A172 (cell line): ENCODE measurements at places on chromosomes 4 and X.

GRCh38 chr4:147855571-147856009 is 123.7 kb downstream of the ARHGAP10 start:
- no peak for DNase-seq

DNA sequence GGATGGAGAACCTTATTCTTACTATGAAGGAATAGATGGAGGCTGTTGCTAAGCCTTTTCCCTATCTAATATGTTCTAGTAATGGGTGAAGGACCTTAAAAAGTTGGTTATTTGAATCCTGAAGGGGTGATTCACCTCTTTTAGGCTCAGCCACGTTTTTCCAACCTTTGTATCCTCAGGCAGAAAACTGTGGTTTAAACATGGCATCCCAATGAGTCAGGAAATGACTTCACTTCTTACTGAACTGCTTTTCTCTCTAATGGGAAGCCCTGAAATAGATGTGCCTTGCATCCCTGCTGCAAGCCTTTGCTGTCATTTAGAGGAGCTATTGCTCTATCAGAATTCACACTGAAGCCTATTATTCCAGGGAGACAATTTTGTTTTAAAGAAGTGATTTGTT is 191.0 kb upstream of the ARX start:
- DNase-seq = peak; percentile 85

DNA sequence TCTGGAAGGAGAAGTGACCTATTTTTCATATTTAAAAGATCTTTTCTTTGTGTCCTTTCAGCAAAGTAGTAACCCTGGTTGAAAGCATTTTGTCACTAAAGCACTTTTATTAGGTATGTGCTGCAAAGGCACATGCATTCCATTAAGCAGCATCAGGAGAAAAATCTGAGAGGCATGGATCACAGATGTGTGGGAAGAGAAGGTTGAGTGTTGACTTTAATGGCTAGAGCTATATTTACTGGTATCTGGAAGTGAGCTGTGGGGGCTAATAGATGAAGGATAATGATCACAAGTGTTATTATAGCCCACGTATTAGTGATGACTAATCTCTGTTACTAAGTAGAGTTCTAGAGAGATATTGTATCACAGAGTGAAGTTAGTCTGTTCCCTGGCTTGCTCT is 1520.7 kb downstream of the ARAP2 start:
- DNase-seq = no peak

DNA sequence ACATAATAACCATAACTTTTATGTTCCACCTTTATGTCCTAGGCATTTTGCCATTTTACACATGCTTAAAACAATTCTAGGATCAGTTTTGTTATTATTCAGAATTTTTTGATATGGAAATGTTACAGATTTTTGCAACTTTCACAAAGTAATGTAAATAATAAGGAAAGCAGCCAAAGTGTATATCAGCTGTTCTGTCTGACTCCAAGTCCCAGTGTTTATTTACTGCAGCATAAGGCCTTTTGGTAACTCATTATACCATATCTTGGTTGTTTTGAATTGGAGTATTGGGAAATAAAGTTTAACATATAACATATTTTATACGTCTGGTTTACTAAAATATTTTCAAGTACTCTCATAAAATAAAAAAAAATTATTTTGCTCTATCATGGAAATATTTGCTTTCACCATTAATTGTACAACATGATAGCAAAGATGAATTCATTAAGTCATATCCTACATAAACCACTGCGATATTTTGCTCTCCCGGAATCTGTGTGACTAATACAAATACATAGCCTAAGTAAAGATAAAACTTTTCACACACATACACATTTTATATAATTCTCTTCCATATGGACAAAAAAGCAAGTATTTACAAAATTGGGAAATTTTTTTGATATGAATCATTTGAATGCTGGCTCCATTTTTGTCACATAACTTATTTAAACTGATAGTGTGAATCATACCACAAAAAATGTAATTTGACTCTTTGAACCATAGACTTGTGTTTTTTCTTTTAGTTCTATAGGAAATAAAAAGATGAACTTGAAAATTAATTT is 399.0 kb downstream of the PABPC4L start:
- peak; percentile 28 for DNase-seq

DNA sequence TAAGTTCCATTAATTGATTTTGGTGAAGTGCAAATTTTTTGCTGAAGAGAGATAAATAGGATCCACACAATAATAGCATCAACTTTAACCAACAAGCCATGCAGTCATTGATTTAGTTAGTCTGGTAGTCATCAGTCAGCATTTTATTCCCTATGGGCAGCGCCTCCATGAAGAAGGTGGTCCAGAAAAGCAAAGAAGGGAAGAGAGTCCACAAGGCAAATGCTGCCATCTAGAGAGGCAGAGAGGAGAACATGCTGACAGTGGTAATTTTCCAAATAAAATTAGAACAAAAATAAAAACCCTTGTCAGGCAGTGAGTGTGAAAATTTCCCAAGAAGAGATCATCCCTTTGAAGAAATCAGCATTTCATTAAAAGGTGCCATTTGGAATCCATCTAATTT is 366.7 kb upstream of the FAM241A start:
- DNase-seq = no peak

- DNase-seq = no peak
Observed at GRCh38 chr4:15610855-15611254, 44.3 kb downstream of the FBXL5 start.

DNA sequence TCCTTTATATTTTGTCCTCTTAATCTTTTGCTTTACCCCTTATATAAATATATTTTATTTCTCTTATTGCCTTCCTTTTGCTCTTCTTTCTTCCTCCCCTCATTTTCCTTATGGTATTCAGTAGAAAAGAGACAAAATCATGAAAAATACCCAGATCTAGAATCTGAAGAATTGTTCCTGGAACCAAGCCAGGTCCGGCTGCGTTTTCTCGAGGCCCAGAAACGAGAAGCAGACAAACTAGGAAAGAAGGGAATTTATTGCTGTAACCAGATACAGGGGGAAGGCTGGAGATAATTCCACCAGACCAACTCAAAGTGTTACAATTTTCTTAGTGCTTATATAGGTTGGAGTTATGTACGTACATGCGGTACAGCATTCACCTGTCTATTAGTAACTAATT is 328.7 kb downstream of the GABRG1 start:
- no peak for DNase-seq

DNA sequence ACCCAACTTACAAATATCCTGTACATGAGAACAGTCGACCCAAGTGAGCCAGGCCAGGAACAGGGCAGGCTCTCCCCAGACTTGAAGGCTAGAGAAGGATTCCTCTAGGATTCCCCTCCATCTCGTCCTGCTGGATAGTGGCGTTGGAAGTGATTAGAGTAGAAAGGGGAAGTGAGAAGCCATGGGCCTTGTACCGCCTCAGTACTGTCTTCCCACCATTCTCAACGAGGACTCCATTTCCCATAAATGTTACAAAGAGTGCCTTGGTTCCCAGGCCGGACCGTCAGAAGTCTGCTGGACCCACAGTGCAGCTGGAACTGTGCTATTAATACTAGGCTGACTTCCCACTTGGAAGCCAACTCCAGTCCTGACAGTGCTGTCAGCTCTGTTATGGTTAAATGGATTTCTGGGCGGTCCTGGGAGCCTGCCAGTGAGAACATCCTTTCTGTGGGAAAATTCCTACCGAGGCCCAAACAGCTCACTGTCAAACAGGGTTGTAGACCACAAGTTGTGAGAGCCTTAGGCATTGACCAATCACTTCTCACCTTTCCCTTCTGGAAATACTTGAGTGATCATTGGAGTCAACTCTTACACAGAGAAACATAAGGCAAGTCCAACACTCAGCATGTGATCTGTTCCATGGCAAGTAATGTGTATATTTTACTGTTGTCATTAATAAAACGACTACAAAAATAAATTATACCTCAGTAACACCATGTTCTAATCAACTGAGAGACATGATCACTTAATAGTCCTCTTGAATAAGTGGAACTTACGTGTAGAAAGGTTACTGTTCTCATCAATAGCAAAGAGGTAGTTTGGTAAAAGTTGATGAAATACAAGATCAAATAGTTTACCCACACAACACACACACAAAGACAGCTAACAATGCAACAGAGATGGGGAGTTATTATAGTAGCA is 58.4 kb downstream of the AMELX start:
- DNase-seq = peak; percentile 9

DNA sequence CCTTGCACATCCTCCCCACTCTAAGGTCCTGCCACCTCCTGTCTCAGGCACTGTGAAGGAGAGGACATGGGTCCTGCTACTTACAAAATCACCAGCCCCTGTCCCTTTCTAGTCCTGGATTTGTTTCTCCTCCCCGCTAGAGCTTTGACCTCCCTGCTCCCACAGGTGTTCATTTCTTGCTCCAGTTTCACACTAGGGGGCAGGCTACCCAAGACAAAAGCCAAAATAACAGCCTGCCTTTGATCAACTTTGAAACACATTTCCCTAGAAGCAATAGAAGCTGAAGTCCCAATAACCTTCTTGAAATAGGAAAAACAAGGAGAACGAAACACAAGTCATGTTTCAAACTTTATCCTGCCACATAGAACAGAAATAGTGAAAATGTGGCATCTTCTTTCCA is 164.4 kb downstream of the QDPR start:
- DNase-seq = no peak

DNA sequence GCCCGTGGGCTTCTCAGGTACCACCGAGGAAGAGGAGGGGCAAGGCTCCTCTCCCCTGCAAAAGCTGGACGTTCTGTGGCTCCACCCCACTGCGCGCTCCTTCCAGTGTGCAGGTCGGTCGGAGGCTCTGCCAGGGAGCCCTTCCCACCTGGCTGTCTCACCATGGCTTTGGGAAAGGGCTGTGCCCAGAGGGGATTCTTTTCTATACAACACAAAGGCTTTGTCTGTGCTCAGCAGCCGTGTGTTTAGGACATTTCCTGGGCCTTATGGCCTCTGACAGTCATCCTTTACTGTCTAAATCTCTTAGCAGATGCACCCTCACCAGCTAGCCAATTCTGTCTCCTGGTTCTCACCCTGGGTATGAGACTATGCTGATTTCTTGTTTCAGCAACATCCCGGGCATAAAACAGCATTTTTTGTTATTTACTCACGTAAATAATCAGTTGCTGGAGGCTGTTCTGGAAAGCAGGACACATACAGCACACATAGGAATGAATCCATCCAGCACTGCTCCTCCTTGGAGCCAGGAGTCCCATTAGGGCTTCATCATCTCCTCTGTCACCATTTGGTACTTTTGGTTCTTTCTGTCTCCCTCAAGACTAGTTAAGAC is 20.4 kb upstream of the ATXN3L start:
- no peak for DNase-seq

DNA sequence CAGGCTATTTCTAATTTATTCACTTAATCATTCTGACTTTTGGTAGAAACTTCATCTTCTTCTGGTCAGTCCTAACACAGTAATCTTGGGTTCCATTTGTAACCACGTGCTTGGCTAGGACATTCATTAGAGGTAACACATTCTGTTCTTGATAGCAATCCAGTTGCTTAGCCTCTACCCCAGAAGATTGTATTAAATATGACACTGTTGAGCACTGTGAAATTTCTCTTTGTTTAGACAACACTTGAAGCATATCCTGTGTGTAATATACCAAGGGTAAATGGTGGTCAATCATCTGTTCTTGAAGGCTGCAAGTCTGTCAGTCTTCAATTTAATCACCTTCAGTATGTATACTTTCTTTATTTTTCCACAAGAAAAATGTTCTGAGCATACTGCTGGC is 523.0 kb downstream of the ANKRD50 start:
- no peak for DNase-seq

GRCh38 chrX:107107459-107107858 is 11.2 kb downstream of the RBM41 start:
- no peak for DNase-seq

DNA sequence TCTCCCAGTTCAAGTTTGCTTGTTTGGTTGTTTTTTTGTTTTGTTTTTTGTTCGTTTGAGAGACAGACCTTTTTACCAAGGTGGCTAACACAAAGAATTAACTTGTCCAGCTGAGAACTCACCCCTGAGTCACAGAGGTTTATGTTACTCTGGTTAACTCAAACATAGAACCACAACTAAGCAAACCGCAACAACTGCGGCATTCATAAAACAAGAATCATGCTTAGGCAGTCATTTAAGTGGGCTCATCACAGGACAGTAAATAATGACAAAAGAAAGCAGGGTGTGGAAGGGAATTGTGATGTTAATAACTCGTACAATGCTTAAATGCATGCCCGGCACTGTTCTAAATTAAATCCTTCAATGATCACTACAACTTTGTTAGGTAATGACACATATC is 24.7 kb upstream of the IL13RA1 start:
- DNase-seq = no peak

GRCh38 chr4:169295822-169296221 is 25.1 kb upstream of the SH3RF1 start:
- no peak for DNase-seq

DNA sequence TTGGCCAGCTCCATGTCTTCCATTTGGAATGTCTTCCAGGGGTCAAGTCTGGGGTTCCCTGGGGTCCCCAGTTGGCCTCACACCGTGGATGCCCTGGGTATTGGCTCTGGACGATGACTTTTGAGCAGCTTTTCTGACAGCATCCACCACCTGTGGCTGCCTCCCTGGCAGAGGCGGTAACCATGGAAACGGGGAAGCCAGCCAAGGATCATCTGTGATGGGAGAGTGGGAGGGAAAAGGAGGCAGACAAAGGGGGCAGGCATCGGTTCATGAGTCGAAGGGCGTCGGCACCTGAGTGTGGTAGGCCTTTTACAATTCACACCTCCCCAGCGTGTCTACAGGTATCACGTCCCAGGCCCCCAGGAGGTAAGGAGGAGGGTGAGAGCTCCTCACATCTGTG is 152.2 kb downstream of the ASMT start:
- DNase-seq = no peak

DNA sequence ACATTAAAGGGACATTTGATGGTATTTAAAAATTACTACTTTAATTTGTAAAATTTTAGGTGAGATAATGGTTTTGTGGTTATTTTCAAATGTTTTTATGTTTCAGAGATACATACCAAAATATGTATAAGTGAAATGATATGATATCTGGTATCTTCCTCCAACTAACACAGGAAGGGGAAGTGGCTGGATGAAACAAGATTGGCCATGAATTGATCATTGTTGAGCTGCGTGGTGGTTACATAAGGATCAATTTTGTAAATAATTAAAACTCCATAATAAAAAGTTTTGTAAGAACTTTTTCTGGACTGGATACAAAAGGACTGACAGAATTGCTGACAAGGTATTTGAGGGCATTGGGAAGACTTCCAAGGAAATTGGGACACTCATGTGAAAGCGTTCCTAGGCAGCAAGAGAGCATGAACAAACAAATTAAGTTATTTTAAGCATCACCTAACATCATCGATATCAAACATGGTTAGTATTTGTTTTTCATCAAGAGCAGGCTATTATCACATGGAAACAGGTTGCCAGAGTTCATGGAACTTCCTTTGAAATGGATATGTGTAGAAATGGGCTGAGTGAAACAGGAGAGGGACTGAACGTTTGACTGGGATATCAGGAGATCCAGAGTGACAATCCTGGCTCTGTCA is 4.4 kb upstream of the PGM2 start:
- no peak for DNase-seq

- DNase-seq = peak; percentile 81
Observed at GRCh38 chrX:39705290-39705689, 392.5 kb downstream of the BCOR start.
